GM12891 (cell line): ENCODE measurements at places on chromosomes 1 and 21.
A peak's percentile ranks its signal among the peaks of the same experiment; 100 is the strongest.

GRCh38 chr1:19071674-19072281 lies 115.3 kb upstream of the IFFO2 start:
- no peak for DNase-seq

GRCh38 chr1:44775930-44776729 lies 790 bp downstream of the RPS8 start:
- no peak for DNase-seq

DNA sequence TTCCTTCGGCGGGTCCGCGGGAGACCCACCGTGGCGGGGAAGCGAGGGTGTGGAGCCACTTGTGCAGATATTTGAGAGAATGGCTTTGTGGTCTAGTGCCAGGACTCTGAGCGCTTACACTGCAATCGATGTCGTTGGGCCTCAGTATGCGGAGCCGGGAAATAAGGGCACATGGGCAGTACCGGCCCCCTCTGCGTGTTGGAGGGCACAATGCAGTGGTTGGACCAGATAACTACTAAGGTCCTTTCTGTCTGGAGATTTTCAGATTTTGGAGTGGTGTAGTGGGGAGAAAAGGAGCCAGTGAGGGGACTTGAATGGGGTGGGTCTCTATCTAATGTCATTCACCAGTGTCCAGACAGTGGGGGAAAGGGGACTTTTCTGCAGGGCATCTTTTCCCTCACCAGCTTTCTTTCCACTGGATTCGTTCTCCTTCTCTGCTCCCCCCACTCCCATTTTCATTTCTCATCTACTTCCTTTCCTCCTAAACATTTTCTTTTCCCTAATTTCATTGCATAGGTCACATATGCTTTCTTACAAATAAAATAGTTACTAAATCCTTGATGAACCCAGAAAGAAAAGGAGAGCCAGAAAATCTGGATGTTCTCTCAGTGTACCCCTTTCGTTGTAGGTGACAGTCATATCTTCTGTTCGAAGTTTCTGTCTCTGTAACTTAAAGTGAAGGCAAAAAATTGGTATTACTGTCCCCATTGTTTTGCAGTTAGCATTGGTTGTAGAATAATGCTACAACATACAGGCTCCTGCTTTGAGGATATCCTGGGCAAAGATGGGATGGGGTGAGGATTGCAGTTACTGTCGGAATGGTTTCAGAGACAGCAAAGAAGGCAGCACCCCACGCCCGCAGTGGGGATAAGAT lies 1.4 kb downstream of the ATF3 start:
- DNase-seq = no peak

DNA sequence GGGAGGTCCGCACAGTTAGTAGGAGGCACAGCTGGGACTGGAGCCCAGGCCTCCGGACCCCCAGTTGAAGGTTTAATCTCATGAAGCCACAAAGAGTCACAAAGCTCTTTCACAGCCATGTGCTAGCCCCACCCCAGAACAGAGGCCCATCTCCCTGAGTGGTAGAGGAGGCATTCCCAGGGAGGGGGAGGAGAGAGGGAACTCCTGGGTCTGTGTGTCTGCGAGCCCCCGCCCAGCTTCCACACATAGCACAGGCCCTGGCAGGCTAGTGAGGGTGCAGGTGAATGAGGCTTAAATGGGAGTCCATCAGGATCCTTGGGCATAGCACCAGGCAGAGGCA lies 197.8 kb downstream of the MATN1 start:
- DNase-seq = no peak

DNA sequence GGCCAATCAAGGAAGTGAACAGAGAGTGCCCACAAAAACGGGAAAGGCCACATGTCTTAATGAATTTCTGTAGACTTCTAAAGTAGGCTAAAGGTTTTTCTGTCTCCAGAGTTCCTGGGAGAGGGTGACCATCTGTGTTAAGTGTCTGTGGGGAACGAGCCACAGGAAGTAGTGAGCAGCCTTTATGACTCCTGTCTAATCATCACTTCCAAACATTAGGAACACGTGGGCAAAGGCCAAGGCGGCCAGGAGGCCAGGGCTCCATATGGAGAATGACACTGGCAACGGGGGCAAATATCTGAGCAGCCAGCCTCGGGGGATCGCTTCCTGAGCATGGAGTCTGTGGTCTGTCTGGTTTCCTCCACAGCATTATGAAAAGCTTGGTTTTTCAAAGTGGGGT lies 7.1 kb downstream of the FAM89A start:
- no peak for DNase-seq

DNA sequence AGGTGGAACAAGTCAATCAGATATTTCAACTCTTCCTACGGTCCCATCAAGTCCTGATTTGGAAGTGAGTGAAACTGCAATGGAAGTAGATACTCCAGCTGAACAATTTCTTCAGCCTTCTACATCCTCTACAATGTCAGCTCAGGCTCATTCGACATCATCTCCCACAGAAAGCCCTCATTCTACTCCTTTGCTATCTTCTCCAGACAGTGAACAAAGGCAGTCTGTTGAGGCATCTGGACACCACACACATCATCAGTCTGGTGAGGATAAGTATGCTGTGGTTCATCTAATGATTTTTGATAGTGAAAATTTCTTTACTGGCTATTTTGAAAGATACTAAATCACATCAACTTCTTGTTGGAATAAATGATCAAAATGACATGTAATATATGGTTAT lies 67.7 kb upstream of the MPC2 start:
- DNase-seq = no peak

DNA sequence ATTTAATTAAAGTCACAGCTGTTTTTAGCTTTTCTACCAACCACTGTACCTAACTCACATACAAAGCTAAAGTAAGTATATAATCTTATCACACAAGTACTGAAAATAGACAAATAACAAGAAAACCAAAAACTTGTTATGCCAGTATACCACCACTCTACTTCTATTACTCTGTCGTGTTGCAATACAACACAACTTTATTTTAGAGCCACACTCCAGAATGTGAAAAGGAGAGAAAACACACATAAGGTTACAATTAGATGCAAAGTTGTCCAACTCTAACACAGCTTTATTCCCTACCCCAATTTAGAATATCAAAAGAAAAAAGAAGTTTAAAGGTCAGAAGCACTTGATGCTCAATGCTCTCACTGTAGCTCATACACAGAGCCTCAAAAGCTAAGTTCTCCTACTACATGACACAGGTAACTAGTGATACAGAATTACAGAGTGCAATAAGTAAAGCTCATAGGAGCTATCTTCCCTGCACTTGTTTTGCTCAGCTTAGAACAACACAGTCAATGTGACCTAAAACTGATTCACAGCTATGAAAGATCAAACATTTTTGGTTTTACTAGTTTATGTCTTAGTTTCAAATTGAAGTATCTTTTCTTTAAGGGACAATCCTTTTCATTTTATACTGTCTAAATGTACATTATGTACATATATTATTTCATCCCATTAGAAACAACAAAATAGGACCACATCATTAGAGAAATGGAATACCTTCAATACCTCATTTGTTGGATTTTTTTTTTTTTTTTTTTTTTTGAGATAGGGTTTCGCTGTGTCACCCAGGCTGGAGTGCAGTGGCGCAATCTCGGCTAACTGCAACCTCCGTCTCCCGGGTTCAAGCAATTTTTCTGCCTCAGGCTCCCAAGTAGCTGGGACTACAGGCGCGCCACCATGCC lies 29.2 kb downstream of the EYA3 start:
- no peak for DNase-seq

- DNase-seq = peak; percentile 57
Observed at GRCh38 chr1:39102537-39103327, 76.6 kb downstream of the NDUFS5 start.

- DNase-seq = no peak
Observed at GRCh38 chr1:223525957-223526356, 132.7 kb downstream of the CCDC185 start.

DNA sequence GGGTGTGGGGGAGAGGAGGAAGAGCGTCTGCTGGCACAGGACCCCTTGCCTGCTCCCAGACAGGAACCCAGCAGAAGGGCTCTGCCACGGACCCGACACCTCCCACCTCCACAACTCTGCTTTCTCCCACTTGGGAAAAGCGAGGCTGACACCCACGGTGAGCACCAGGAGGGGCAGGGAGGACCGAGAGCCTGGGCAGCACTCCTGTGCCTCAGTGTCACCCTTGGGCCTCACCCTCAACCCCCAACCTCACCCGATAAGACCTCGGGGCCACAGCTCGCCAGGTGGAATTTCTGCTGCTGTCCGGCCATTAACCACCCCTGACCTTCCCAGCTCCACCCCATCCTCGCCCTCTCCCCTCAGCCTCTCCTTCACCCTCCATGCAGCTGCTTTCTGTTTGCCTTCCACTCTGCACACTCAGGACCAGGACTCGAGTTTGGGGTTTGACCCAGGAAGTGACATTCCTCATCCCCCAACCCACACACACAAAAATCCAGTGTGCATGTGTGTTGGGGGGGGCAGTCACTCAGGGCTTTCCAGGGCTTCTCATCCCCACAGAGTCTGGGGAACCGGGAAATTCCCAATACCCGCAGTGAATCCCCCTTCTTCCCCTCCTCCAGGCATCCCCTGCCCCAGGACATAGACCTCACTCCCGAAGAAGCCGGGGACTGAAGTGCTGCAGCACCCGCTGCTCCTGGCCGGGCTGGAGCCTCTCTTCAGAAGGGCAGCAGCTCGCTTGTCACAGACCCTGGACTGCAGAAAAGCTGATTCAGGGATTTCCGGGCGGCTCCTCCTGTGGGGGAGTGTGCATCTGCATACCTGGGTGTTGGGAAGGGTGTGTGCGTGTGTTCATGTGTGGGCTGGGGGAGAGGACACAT lies 65.8 kb downstream of the SYT2 start:
- DNase-seq = no peak

GRCh38 chr1:184292101-184292500 lies 94.7 kb upstream of the C1orf21 start:
- no peak for DNase-seq

- DNase-seq = no peak
Observed at GRCh38 chr21:42733874-42734273, 80.5 kb downstream of the PDE9A start.

DNA sequence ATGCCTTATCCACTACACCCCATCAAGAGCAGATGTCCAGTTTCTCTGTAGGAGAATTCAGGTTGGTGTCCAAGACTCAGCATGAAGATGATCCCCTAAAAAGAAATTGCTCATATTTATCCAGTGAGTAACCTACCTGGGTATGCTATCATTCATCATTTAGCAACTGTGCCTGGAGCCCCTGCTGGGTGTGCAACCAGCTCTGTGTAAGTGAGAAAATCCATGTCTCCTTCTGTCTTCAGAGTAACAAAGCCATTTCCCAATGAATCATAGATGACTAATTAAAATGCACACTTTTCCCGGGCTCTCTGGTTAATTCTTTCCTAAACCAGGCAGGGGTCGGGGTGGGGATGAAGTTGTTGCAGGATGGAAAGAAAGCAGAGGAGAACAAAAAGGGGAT lies 35.8 kb downstream of the OLFML3 start:
- DNase-seq = no peak

- DNase-seq = no peak
Observed at GRCh38 chr1:87024936-87025540, 110.6 kb downstream of the HS2ST1 start.

DNA sequence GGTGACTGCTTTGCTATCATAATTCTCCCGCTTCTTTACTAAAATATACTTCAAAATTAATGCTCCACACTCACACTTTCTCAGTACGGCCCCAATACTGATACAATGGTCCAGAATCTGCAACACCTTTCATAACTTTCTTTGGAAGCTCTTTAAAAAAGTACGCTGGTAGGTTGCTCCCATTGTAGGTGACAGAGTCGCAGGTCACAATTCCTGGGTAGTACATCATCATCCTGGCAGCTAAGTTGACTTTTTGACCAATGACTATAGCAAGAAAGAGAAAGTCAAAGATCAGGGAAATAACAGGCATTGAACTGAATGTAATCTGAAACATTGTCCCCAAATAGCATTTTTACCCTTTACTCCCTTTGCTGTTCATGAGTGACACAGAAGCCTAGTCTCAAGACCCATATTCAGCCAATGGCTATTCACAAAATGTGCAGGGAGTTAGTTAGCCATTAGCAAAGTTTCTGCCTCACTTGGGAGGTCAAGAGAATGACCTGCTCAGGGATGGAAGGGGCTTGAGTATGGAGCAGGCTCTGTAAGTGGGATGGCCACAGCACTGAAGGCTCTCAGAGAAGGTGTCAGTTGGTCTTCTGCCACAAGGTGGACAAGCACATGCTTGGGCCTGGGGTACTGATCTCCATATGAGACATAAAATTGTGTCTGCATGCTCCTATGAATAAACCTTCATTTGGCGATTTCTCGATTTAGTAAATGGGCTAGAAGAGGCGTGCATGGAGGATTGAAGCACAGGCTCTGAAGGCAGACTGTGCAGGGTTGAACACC lies 35.4 kb downstream of the ADCY10 start:
- no peak for DNase-seq

DNA sequence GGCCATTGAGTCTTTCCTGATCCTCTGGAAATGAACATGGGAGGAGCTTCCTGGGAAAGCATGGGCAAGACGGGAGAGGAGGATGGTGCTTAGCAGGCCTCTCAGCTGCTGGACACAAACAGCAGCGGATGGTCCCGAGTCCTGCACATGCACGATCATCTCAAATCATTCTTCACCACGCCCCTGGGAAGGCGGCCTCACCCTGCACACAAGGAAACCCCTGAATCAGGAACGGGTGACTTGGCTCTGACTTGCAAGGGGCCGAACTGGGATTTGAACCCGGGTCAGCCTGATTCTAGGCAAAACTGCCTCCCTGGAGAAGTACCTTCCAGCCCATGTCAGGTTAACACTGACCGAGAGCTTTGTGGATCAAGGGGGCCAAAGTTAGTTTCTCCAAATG lies 134.8 kb upstream of the WNT4 start:
- DNase-seq = no peak

GRCh38 chr1:7516341-7516740 lies 254.8 kb upstream of the VAMP3 start:
- no peak for DNase-seq

DNA sequence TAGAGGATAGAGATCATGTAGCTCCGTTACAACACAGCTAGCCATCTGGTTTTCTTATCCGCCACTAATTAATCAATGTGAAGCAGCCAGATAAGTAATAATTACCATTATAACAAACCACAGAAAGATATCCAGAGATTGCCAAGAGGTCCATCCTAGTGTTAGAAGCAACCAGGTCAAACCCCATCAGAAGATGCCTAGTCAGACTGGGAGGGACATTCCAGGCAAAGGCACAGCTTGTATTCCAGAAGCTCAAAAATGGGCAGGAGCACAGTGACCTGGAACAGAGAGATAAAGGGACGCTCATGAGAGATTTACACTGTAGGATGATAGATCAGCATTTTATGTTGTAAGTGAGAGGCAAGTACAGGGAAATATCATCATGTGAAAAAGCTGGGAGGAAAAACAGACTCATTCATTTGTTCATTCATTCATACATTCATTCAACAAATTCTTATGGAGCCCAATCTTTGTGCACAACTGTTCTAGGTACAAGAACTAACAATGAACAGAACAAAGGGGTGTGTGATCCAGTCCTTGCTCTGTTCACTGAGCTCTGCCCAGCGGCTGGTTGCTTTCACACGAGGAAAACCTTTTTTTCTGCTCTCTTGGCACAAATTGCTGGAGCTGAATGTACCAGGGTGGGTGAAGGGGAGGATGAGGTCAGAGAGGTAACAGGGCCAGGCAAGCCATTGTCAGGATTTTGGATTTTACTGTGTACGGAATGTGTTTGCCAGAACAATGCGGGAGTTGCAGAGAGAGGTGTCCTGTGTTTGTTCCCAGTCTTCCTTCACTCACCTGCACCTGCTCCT lies 240.8 kb upstream of the FGGY start:
- DNase-seq = no peak
